ENCODE measurements at places on chromosomes 16 and 17.

DNA sequence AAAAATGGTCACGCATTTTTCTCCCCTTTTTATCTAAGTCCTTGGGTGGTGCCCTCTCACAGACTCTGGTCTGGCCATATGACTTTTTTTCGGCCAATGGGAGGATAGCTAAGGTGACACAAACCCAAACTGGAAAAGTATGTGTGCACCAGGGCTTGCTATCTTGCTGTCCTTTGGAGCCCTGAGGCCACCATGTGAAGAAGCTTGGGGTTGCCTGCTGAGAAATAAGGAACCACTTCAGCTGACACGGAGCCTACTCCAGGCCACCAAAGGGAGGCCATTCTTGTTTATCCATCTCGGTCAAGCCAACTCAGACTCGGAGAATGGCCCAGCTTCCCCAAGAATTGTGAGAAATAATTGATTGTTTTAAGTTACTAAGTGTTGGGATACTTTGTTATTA is 111.4 kb upstream of the ZFHX3 start:
- no peak for DNase-seq

GRCh38 chr17:64503821-64504768 is 2.0 kb downstream of the DDX5 start:
- no peak for DNase-seq

DNA sequence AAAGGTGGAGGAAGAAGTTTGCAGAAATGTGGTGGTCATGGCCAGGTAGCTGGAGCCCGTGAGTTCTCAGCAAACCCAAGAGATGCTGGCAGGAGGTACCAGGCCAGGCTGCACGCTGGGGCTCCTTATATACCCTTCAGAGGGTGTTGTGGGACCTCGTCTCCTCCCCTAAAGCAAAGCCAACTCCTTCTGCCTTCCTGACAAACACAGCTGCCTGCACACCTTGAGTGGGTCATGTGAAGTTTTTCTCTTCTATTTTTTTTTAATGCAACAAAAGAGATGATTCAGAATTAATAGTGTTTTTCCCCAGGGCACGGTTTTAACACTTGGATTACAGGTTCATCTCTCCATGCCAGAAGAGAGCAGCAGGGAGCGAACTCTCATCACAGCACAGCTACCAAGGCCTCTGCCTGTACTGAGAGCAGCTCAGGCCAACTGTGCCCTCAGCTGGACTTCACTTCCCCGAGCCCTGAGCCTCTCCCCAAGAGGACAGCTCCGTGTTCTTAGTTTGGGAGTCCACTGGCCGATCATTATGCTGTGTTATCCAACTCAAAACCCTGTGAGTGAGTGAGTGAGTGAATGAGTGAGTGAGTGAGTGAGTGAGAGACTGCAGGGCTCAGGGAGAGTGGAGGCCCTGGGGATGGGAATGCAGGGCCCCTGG is at the start of gene KRT15:
TSS of gene KRT15 (minus strand) at position 102 of the 661 bp plus-strand sequence. CDS start at position 39, 63 bp downstream.
- no peak for DNase-seq

- no peak for DNase-seq
Observed at GRCh38 chr17:74779948-74780400, 3.8 kb upstream of the NAT9 start.

GRCh38 chr17:46766493-46767491 is 51.7 kb downstream of the WNT3 start:
- no peak for DNase-seq
